ENCODE measurements at places on chromosomes 2 and 18.

DNA sequence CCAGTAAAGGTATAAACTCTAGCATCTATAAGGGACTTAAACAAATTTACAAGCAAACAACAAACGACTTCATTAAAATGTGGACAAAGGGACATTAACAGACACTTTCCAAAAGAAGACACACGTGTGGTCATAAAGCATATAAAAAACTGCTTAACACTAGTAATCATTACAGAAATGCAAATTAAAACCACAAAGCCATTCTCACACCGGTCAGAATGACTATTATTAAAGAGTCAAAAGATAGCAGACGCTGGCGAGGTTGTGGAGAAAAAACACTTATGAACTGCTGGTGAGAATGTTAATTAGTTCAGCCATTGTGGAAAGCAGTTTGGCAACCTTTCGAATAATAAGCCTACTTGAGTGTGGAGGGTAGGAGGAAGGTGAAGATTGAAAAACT, 217.1 kb upstream of the DLGAP1 start:
- no peak for DNase-seq

DNA sequence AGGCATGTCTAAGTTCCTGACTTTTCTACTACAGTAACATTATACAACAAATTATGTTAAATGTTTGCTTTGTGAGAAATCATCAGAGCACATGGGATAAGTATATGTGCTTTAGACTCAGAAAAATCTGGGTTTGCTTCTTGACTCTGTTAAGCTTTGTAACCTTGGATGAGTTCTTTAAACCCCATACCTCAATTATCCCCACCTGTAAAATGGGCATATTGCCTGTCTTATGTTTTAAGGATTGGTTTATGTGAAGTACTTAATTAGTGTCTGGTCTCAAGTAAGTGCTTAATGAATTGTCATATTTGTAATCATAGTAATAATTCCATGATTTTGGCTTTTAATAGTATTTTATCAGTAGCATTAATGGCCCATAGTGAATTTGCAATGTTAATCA, 135.8 kb downstream of the TAF4B start:
- no peak for DNase-seq

DNA sequence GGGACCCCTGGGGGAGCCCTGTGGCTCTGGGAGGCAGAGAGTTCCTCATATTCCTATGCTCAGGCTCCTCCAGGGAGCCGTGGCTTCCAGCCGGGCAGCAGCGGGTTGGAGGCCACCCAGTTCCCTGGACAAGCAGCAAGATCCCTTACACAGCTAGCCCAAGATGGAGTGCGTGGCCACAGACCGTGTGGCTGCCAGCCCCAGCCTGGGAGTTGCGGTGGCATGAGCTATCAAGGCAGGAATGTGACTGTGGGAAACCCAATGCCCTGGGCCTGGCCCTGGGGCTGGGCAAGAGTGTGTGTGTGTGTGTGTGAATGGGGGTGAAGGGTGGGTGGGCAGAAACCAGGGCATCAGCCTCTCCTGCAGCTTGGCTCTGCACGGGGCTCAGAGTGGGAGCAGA, 130.5 kb downstream of the DYSF start:
- no peak for DNase-seq

- no peak for DNase-seq
Observed at GRCh38 chr2:144711630-144712549, 192.0 kb upstream of the ZEB2 start.

GRCh38 chr2:39281391-39281790, 37.6 kb upstream of the CDKL4 start:
- no peak for DNase-seq

DNA sequence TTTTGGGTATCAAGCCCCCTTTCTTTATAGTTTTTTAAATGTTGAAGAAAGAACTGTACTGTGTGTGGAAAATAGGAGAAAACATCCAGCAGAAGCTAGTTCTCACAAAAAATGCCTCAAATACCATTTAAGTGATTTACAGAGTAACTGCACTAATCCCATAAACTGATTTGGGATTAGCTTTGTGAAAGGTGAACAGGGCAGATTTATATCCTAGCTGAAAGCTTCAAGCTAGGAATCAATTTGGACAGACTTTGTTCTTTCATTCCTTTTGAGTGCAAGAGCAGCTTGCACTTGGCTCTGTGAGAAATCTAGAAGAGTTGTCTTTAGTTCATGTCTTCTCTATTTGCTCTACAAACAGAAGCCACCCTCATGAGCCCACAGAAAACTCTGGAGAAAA, 183.9 kb upstream of the VRK2 start:
- DNase-seq: no peak

GRCh38 chr18:63831080-63831788, 56.0 kb downstream of the SERPINB7 start:
- DNase-seq: no peak

DNA sequence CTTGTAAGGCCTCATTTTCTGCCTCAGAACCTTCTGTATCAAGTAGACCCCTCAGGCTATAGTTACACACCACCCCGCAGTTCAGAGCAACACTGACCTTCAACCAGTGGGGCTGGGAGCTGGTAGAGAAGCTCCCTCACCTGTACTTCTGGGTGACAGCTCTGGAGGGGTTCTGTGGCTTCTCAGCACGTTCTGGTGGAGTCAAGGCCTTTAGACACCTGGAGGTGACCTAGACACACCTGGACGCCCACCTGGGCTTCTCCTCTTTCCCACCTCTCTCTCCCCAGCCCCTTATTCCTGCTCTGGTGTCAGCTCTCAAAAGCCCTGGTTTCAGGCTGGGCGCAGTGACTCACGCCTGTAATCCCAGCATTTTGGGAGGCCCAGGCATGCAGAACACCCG, 7.3 kb upstream of the CIB4 start:
- no peak for DNase-seq

- DNase-seq: no peak
Observed at GRCh38 chr2:120599656-120600055, 136.0 kb upstream of the GLI2 start.

DNA sequence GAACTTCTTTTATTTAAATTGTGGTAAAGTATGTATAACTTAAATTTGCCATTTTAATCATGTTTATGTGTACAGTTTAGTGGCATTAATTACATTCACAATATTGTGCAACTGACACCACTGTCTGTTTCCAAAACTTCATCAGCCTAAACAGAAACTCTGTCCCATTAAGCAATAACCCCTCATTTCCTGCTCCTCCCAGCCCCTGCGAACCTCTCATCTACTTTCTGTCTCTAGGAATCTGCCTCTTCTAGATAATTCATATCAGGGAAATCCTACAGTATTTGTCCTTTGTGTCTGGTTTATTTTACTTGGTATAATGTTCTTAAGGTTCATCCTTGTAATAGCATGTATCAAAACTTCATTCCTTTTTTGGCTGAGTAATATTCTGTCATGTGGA, 75.1 kb downstream of the BOLA3 start:
- DNase-seq: no peak

DNA sequence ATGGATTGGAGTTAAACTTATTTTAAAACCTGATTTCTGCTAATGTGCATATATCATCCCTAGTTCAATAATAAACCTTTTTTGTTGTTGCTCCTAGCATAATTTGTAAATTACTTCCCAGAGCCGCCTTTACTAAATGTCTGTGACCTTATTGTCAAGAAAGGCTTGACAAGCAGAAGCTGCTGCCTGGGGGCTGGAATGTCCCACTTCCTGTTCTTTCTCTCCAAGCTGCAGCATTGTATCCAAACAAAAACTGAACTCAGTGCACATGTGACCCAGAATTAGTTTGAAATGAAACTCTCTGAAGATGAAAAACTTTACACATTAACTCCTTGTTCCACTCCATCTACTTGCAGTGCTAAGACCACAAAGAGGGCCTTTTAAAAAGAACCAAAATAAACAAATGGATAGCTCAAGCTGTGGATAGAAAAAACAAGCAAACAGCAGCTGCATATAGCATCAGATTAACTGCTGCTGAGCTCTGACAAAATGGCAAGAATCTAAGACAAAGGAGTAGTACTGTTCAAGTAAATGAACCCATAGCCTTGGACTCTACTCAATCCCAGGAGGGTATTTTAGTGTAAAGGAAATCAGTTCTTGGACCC, 99.8 kb upstream of the NEUROD1 start:
- no peak for DNase-seq

GRCh38 chr2:74690571-74690970, 36.5 kb downstream of the SEMA4F start:
- DNase-seq: peak; percentile 71

DNA sequence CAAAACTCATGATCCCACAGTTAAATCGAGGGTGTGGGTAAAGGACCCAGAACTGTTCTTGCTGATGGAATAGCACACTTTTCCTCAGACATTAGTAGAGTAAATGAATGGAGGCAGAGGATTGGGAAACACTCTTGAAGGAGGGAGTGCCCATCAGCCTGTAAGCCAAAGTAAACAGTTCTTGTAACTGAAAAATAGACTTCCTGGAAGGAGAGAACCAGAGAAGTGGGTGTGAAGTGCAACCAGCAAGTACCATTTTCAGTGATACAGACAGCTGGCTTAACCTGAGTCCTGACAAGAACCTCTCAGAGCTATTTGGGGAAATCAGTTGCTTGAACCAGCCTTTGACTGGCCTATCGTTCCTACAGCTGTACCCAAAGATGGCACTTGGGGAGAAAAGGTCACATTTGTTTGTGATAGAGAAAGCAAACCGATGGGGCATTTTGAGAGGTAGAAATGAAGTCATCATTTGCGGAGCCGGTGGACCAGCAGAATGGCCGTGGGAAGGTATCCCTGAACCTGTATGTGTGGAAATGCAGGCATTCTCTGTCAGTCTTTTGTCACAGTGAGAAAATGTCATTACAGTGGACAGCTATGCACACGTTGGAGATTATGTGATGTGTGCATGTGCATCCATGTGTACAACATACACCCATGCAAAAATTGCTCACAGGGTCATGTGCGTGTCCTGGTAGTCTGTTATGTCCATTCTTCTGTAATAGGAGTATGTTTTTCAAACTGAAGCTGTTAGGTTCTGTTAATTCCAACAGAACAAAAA, 17.8 kb downstream of the CRIM1 start:
- DNase-seq: no peak

DNA sequence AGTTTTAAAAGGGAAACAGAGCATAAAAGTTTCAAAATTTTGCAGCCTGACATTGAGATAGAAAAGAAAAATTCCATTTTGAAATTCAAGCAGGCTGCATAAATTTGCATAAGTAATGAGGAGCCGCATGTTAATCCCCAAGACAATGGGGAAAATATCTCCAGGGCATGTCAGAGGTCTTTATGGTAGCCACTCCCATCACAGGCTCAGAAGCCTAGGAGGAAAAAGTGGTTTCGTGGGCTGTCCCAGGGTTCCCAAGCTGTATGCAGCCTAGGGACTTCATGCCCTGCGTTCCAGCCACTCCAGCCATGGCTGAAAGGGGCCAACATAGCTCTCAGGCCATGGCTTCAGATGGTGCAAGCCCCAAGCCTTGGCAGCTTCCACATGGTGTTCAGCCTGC, 108.8 kb downstream of the SLC4A10 start:
- DNase-seq: no peak

DNA sequence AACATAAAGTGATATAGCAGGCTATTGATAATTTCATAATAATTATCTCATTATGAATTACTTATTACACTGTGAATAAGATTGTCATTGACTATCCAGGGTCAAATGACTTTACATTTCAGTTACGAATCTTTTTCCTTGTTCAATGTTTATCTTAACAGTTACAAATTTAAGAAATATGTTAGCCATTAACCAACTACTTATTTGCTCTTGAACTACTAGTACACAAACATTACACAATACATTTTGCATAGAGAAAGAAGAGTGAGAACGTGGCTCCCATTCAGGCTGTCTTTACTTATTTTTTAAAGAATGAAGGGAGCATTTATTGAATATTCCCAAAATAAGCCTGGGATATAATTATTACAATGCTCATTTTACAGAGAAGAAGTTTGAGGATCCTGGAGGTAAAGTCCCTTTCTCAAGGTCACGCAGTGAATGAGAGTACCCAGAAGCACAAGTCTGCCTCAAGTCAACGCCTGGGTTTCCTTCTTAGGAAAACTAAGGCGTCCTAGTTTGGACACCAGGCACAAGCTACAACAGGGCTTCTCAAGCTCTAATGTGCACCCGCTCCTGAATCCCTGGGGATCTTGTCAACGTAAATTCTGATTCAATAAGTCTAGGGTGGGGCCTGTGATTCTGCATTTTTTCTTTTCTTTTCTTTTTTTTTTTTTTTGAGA, 164.2 kb downstream of the FIGN start:
- no peak for DNase-seq

DNA sequence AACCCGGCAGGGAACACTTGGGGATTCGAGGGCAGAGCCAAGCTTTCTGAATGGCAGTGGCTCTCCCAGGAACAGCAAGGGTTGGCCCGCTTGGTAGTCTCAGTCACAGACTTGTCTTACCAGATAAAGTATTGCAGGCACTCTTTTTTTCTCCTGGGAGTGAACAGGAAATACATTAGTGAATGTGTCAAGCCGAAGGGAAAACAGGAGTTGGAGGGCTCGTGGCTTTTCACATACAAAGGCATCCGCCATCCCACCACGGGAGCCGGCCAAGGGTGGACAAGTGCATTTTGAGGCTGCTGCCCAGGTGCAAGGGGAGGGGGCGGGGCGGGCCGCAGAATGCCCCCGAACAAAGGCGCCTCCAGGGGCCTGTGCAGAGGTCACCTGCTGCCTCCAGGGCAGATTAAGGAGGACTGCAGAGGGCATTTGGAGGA, 163.3 kb upstream of the SIX3 start:
- DNase-seq: no peak

- no peak for DNase-seq
Observed at GRCh38 chr2:10001586-10001985, 41.8 kb upstream of the KLF11 start.

DNA sequence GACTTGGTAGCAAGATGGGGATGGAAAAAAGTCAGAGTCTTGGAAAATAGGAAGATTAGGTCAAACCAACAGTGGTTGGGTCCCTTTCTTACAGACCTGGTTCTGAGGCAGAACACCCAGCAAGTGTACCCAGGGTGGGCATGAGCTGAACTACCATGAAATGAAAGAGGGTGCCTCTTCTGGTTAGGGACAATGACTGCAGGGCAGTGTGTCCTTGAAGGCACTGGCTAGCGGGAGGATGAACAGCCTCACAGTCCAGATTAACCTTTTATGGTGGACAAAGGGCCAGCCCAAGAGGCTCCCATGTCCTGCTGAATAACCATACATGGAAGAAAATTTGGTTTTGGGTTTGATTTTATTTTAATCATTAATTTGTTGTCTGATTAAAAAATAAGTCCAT, 61.8 kb upstream of the CCDC85A start:
- DNase-seq: no peak

DNA sequence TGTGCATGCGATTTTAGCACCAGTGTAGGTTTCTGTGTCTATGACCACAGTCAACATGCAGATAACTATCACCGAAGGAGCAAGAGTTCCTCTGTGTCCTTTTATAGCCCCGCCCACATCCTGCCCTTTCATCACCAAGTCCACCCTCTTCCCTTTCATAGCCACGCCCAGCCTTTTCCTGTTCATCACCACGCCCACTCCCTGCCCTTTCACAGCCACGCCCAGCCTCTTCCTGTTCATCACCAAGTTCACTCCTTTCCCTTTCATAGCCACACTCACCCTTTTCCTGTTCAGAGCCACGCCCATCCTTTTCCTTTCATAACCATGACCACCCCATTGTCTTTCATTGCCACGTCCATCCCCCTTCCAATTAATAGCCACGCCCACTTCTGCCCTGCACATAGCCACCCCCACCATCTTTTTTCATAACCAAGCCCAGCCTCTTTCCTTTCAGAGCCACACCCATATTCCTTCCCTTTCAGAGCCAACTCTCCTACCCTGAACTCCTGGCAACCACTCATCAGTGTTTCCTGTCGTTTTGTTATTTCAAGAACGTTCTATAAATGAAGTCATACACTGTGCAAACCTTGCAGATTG, 273.9 kb downstream of the MYT1L start:
- DNase-seq: no peak

- DNase-seq: no peak
Observed at GRCh38 chr2:40199771-40200170, 252.1 kb downstream of the SLC8A1 start.
